ENCODE measurements at places on chromosomes 6 and 20.

DNA sequence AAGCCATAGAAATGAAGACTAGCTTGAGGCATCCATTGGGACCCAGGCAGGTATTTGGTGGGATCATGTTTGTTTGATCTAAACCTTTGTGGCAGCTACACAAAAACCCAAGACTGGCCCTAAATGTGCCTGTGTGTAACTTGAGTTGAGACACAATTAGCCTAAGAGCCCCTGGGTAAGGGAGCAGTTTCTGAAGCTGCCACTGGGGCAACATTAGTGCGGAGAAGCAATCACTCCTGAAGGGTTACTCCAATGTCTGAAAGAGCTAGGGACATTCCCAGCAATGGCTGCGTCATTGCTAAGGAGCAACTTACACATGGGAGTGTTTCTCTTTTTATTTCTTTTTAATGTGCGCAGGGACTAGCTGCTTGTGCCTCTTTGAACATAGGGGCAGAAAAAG lies 67.9 kb upstream of the EEF1E1 start:
- no peak for DNase-seq

GRCh38 chr20:14522595-14522994 lies 185.2 kb upstream of the FLRT3 start:
- DNase-seq, result no peak

GRCh38 chr6:29496961-29497360 lies 9.2 kb upstream of the MAS1L start:
- DNase-seq, result no peak

- no peak for DNase-seq
Observed at GRCh38 chr6:157271911-157272310, 51.4 kb downstream of the TMEM242 start.

- no peak for DNase-seq
Observed at GRCh38 chr6:133203344-133203697, 37.8 kb upstream of the EYA4 start.

DNA sequence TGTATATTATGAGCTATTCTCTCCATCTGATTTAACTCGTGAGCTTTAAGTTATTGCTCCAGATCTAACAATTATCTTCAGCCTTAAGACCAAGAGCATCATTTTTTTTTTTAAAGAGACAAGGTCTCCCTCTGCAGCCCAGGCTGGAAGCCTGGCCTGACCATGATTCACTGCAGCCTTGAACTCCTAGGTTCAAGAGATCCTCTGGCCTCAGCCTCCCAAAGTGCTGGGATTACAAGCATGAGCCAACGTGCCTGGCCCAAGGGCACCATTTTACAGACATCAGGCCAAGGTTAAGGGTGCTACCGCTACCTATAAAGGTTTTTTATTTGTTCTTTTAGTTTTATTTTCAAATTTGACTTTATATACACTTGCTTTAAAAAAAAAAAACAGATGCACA lies 2.3 kb downstream of the SUPT3H start:
- DNase-seq, result no peak

DNA sequence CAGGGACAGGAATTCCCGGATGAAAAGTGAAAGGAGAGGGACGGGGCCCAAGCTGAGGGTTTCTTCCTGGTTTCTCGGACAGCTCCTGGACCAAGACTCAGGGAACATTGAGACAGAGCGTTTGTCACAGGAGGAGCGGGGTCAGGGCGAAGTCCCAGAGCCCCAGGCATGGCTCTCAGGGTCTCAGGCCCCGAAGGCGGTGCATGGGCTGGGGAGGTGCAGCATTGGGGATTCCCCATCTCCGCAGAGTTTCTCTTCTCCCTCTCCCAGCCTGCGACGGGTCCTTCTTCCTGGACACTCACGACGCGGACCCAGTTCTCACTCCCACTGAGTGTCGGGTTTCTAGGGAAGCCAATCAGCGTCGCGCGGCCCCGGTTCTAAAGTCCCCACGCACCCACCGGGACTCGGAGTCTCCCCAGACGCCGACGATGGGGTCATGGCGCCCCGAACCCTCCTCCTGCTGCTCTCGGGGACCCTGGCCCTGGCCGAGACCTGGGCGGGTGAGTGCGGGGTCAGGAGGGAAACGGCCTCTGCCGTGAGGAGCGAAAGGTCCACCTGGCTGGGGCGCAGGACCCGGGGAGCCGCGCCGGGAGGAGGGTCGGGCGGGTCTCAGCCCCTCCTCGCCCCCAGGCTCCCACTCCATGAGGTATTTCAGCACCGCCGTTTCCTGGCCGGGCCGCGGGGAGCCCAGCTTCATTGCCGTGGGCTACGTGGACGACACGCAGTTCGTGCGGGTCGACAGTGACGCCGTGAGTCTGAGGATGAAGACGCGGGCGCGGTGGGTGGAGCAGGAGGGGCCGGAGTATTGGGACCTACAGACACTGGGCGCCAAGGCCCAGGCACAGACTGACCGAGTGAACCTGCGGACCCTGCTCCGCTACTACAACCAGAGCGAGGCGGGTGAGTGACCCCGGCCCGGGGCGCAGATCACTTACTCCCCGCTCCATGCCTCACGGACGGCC lies 54.6 kb upstream of the POLR1H start:
- DNase-seq, result no peak
